Endodermal cell (in vitro differentiated cells): ENCODE measurements at places on chromosomes 16 and 17. TPM values are rescaled to one million over a fixed set of nuclear protein-coding genes. Genes with fewer than 3 reads are reported as not detected.

GRCh38 chr16:80893686-80894085, 89.3 kb upstream of the CDYL2 start:
- no peak for DNase-seq

Gene EFNB3
- 14.1 and 15.0 TPM in 2 replicates for total RNA-seq

Gene ITGA3
- 12.3 to 19.7 TPM (median 16.6 TPM) in 3 replicates for total RNA-seq

DNA sequence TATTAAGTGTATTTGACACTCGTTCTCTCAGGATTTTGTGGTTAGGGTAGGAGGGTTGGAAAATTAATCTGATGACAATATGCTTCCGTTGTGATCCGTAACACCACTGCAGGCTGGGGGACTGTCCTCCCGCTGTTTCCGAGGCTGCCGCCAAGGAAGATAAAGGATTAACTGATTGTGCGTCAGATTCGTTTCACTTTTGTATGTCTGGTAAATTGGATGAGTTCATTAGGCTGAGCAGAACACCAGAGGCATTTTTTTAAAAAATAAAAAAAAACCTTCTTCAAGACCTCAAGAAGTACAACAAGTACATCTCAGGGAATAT, 486.7 kb upstream of the SALL1 start:
- DNase-seq, result no peak

Gene CCL18
- total RNA-seq, result not detected in 3 replicates

DNA sequence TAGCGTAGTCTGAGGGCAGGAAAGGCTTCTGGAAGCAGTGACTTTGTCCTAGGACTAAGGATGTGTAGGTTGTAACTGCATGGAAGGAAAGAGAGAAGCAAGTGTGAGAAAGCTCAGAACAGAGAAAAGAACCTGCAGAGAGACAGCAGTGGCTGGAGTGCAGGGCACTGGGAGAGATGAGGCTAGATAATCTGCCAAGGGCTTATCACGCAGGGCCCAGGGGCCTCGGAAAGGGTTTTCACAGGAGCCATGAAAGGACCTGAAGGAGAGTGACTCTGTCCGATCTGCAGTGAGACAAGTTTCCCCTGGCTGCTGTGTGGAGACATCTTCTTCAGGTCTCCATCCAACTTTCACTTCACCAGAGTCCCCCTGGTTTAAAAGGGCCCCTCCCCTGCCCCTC, 7.1 kb upstream of the SRCAP start:
- no peak for DNase-seq

DNA sequence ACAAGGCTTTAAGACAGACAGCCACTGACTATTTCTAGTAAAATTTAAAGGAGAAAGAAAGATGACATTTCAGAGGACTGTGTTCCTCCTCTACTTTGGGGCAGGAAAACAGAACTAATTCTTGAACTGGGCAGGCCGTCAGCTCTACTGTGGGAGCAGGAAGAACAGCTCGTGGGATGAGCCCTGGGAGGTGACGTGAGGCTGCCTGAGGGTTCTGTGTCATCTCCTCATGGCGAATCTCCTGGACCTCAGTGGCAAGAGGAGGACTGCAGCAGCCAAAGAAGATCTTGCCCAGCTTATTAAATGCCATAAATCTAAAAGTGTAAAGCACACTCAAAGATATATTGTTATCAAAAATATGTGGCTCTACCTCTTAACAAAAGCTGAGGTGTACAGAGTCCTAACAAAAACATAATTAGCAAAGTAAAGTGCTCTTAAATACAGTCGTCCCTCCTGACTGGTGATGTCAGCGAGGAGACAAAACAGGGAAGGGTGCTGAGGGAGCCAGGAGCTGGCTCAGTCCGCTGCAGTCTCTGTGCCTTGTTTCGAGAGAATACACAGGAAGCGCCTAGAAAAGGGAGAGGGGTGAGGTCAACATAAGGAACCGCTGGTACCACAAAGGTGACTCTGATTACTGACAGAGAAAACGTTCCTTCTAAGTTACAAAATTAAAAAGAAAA, 58.0 kb downstream of the CREBBP start:
- no peak for DNase-seq
